ENCODE measurements at places on chromosomes 3 and 15.

GRCh38 chr15:71679793-71680353 lies 130.5 kb upstream of the NR2E3 start:
- no peak for DNase-seq

GRCh38 chr3:159941038-159942000 lies 47.3 kb upstream of the IL12A start:
- no peak for DNase-seq

DNA sequence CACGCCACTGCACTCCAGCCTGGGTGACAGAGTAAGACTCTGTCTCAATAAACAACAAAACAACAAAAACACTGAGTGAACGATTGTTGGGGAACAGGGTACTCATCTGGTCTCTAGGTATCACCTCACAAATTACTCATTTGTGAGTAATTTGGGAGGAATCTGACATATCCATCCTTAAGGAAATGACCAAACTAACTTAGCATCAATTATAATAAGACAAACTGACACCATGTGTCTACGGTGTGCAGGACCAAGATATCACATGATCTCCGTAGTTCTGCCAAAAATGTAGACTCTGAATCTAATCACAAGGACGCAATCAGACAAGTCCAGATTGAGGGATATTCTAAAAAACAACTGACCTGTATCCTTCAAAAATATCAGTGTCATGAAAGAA lies 12.0 kb upstream of the DAPK2 start:
- DNase-seq, result no peak

- DNase-seq, result peak; percentile 56
These were observed 79.8 kb upstream of the NR2E3 start for GRCh38 chr15:71730277-71731144.

DNA sequence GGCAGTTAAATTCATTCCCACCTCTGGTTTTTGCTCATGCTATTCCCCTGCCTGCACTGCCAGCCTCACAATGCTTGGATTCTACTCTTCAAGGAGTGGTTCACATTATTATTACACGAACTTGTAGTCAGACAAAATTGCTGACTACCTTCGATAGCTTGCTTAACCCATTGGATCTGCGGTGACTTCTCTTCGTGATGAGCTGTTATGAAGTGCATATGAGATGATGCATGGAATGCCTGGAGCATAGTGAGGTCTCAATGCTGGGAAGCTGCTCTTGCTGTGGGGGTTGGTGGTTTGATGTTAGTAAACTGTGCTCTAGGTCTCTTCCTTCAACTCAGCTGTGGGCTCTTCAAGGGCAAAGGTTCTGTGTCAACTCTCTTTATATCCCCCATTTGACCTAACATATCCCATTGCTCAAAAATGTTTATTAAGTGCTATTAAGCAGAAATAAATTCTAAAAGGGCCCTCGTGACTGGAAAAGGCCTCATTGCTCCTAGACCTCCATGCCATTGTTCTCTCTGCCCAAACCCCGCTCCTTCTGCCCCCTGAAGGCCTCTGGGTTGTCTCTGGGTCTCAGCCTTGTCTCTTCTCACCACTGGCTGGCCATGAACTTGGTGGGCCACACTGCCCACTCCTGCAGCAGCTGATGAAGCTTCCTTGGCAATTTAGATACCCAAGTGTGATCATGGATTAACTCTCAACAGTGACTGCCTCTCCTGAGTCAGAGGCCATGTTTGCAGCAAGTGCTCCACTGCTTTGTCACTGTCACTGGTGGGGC lies 4.5 kb upstream of the SLCO2A1 start:
- DNase-seq, result no peak

GRCh38 chr3:41769106-41769505 lies 192.8 kb downstream of the ULK4 start:
- DNase-seq, result no peak

GRCh38 chr3:30643763-30644462 lies 37.5 kb downstream of the TGFBR2 start:
- DNase-seq, result no peak

DNA sequence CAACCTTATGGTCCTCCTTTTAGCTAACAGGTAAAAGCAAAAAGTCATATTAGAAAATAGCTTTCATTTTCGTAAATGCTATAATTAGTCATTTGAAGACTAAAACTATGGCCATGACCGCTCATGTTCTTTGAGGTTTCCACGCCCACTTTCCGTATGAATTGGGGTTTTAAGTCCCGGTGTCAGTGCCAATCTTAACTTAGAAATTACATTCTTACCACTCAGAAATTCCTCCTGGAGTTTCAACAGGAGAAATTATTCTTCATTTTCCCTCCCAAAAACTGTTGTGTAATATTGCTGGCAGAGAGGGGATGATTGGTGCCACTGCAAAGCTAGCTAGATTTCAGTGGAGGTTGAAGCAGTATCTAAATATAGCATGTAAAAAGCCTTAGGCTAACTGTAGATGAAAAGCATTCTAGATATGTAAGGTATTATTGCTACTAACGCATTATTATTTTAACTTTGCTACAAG lies 71.0 kb upstream of the MDFIC2 start:
- DNase-seq, result no peak

- no peak for DNase-seq
These were observed 17.4 kb downstream of the SH3BP5 start for GRCh38 chr3:15315003-15315402.

- DNase-seq, result no peak
These were observed 142.4 kb downstream of the FAM43A start for GRCh38 chr3:194828116-194828515.

DNA sequence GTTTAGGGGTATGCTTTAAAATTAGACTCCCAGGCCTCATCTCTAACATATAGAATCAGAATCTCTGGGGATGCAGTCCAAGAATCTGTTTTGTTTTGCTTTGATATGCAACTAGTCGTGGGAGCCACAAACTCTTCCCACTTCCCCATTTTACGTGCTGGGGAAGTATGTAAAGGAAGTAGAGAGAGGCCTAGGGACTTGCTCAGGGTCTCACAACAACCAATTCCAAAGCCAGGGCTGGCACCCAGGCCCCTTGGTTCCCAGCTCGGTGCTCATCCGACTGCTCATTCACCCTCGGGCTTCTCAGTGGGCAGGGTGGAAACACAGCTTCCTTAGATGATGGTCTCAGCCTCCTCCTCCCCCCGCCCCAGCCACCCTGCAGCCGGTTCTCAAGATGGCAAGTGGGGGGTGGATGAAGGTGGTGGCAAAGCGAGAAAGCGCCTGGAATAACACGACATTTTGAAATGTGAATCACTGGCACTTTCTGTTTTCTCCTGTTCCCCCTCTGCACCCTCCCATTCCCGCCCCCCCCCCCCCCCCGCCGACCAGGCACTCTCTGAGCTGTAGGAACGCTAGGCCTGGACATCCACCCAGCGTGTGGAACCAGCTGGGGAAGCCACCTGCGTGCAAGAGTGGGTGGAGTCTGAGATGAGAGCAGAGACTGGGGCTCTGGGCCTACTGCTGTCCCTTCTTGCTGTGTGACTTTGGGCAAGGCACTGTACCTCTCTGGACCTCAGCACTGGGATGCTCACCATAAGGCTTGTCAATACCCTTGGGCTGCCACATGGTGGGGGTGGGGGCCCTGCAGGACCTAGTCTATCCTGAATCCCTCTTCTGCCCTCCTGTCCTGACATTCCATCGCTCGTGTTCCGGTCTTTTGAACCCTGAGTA lies 214.5 kb downstream of the RPLP1 start:
- DNase-seq, result no peak

GRCh38 chr3:131067983-131068382 lies 41.3 kb downstream of the NEK11 start:
- DNase-seq, result peak; percentile 47

DNA sequence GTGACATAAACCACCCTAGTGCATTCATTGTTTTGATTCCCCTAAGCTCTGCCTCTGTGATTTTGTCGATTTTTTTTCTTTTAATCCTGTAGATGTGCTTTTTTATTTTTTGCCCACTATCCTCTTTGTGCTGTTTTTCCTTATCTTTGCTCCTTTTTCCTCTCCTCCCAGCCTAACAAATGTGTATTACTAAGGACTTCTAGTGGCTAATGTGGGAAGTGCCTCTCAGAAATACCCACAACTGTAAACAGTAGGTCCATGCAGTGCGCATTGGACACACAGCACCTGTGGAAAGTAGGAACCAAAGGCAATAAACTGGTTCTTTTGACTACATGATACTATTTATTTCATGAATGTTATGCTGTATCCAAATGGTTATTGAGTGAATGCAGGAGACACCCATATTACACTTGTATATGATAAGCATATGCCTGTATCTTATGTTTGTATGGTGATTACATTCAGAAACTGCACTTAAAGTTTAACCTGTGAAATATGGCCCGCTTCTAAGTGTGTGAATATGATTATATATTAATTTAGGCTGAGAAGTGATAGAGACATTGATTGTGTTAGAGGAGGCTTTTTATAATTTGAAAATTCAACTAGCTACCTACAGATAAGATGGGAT lies 147.8 kb downstream of the PLCL2 start:
- DNase-seq, result peak; percentile 8

- peak; percentile 88 for DNase-seq
These were observed 23.1 kb downstream of the C3orf52 start for GRCh38 chr3:112109322-112109721.

DNA sequence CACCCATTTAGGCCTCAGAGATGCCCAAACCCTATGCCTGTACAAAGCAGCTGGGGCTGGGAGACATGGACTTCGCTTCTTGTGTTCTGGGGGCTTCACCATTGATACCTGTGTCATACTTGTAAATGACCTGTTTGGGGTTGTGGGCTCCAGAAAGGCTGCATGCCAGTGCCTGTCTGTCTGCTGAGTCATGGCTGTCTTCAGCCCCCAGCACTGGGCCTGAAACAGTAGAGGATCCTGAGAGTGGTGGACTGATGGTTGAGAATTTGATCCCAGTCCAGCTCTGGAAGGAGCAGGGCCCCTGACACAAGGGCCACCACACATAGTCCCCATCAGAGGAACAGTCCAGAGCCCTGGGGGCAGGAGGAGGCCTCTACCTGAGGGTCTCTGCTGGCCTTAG lies 24.6 kb upstream of the APEH start:
- DNase-seq, result no peak

- DNase-seq, result no peak
These were observed 354.1 kb downstream of the ROBO2 start for GRCh38 chr3:77394046-77394445.

- DNase-seq, result no peak
These were observed 18.0 kb downstream of the ZBED2 start for GRCh38 chr3:111577113-111577512.

- DNase-seq, result peak; percentile 28
These were observed 42.9 kb downstream of the CFAP20DC start for GRCh38 chr3:59006634-59007517.

DNA sequence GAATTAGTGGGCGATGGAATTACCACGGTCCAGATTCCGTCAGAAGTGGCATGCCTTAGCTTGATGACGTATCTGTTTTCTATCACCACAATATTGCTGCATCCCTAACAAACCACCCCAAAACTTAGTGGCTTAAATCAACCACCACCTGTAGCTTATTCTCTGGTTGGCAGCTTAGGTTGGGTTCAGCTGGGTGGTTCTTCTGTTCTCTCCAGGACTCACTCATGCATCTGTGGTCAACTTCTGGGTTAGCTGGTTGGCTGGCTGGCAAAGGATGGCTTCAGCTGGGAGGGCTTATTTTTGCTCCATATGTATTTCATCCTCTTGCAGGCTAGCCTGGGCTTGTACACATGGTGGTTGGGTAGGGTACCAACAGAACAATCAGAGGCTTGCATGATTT lies 288.8 kb upstream of the LRRFIP2 start:
- DNase-seq, result no peak

- no peak for DNase-seq
These were observed 7.3 kb upstream of the MINDY4B start for GRCh38 chr3:150912501-150912900.

GRCh38 chr3:99863588-99863987 lies 45.9 kb downstream of the CMSS1 start:
- DNase-seq, result no peak

- DNase-seq, result no peak
These were observed 17.8 kb upstream of the CHRNB4 start for GRCh38 chr15:78658823-78659222.

DNA sequence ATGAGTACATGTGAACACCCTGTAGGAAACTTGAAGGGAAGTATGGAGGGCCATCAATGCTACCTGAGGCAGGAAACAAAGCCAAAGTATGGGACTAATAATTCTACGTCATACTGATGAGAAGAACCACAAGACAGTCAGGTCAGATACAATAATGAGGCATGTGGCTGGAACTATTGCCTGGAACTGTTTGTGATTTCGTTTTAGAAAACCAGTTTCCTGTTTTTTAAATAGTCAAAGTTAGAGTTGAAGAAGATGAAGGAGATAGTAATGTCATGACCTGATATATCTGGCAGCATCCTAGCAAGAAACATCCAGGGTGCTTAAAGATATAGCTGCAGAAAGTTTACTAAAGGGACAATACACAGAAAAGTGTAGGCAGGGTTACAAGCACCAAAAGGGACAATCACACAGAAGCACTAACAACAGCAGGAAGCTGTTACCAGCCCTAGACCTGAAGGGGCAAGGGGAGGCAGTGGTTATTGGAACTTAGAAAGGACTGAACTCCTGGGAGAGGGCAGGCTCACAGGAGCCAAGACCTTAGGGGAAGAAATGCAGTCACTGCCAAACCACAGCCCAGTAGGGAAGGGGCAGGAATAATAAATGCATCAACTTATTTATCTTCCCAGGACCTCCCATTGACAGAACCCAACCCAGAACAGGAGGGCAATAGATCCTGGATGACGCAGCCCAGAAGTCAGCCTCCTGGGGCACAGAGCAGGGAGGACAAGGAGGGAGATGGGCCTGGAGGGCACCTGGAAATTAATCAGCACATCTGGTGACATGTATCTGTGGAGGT lies 302.1 kb upstream of the STT3B start:
- DNase-seq, result no peak

DNA sequence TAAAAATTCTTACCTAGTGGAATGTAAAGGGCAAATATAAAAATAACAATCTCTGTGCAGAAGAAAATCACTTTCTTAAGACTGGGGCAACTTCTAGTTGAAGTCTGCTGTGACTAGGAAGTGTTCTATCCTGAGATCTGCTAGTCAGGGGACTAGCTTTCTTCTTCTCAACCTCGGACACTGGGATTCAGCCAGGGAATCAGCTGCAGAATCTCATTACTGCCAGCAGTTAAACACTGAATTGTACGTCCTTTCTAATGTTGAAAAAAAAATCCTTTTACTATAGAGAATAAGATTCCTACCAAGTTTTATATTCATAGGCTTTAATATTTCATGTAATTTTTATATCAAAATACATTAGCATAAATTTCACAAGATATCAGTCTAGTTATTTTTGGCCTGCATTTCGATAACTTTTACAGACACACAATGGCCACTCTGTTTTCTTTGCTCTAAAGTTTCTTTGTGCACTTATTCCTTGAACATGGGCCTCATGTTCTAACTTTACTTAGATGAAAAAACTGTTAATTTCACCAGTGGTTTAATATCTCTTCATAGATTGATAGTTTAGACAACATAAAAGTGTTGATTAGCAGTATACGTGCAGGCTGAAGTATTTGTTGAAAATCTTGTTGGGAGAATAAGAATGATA lies 2.6 kb upstream of the NEO1 start:
- DNase-seq, result no peak

DNA sequence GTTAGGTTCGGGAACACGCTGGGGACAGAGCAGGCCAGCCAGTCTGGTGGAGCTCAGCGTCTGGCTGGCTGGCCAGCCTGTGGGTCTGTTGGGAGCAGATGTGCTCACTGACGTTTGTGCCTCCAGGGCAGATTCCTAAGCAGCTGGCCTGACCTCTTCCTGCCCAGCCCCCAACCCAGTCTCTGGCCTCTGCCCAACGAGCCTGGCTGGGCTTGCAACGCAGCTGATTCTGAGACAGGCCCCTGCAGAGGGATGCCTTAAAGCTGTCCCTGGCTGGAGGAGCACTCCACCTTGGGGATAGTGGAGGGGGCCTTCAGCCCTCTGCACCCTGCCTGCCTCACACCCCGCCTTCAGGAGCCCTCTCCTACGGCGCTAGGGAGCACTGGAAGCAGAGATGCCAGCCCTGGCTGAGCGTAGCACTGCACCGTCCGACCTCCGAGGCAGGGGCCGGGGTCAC lies 46.0 kb downstream of the KLF13 start:
- DNase-seq, result no peak
